Dermis blood vessel endothelial cell (primary cell): ENCODE measurements at places on chromosomes 12 and 14.
A peak's percentile ranks its signal among the peaks of the same experiment; 100 is the strongest.

DNA sequence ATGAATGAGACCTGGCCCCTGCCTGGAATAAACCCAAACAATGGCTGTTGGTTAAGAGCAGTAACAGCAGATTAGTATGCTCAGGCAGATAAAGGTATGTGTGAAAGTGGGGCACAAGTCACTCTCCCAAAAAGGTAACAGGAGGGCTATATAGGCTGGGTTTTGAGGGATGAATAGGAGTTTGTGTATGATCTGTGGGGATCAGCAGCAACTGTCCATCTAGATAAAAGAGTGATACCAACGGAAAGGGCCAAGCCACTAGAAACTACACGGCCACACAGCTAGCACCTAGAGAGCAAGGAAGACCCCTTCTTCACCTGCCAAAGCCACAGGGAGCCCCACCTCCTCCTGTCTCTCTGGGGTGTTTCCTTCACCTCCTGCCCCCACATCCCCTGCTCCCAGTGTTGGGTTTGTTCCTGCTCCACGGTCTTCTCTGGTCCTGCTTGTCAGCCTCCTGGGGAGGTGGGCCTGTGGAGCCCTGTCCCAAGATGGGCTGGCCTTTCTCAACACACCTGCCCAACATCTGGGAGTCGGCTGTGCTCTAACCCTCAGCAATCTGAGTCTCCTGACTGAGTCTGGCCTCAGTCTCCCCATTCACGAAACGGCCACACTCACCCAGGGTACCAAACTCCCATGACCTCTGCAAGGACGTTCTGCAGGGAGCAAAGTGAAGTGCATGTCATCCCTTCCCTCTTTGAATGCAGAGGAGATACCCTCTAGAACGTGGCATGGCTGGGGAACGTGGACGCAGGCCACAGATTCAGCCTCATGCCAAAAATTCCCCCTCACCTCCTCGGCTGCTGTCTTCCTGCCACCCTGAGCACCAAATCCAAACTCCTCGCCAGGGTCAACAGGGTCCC lies 108.2 kb downstream of the NCOR2 start:
- no peak for DNase-seq

DNA sequence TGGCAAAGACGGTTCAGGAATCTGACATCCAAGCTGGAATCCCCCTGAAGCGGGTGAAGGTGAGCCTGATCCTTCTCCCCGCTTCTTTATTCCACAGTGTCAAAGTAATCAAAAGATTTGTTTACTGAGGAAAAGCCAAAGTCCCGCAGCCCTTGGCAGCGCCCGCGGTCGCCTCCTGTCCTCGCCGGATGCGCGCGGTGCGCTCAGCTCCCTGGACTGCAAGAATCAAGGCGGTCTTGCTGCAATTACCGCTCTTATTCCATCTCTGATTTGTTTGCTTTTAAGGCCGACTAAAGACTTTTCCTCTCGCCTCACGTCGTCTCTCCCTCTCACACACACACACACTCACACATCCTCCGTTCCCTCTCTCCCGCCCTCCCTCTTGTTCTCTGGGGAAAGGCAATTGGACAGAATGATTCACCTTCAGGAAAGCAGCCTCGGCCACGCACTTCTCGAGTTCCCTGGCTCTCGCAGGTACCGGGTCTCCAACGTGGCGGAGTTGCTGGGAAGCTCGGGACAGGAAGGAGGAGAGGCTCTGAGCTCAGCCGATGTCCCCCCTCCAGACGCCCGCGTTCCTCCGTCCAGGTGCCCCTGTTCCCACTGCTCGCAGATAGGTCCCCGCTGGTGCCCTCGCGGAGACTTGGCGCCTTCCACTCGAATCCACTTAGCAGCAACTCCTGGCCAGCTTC lies 68.6 kb upstream of the USP15 start:
- DNase-seq, result peak; percentile 36

- peak; percentile 10 for DNase-seq
Measured at GRCh38 chr12:3753544-3754284, 805 bp upstream of the CRACR2A start.

DNA sequence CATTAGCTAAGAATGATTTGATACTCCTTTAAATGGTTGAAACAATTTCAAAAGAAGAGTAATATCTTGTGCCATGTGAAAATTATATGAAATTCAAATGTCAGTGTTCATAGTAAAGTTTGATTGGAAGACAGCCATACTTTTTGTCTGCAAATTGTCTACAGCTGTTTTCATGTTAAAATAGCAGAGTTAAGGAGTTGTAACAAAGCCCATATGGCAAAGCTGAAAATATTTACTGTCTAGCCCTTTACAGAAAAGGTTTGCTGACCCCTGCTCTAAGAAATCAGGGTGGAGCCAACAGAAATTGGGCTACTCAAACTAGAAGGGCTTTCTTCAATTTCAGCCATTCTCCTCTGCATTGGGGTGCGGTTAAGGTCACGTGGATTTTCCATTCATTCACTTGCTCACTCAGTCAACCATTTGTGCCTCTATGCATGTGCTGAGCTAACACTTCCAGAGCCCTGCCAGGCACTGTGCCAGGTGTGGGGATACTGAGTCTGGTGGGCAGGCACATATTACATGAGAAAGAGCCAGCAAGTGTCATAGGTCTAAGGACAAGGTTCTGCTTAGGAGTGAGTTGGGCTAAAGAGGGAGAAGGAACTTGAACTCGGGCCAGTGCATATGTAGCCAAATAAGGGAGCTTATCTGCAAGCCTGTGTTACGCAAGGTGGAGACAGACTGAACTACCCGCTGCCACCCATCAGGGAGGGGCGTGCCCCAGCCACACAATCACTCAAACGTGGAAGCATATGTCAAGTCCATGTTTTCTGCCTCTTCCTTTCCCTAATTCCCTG lies 139.8 kb upstream of the NOS1 start:
- no peak for DNase-seq

- no peak for DNase-seq
Measured at GRCh38 chr12:98533723-98534251, 18.4 kb downstream of the TMPO start.

DNA sequence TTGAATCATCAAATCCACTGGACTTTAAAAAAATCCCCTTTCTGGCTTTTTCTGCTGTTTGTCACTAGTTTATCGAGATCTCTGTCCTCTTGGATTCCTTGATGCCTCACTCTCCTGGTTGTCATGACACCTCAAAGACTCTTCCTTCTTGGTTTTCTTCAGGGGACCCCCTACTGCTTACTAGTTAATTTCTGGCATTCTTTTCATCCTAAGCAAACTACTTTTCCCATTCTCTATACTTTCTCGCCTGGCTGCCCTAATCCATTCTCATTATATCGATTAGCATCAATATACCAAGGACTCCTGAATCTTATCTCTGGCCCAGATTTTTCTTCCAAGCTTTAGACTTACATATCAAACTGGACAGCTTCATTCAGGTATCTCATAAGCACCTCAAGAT lies 98.6 kb downstream of the NEDD1 start:
- no peak for DNase-seq

DNA sequence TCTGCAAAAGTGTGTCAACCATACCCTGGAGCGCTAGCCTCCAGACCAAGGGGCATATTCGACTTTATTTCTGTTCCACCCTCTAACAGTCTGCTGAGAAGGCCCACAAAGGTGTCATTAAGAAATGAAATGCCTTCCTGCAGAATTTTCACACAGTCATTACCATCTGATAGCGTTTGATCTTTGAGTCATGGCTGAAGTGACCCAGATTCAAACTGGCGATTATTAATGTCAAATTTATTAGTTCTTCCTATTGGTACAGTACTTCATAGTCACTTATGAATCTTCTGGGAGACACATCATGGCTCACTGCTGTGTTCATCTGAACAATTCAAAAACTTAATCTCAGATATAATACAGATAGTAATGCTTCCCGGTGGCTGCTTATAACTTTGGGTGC lies 13.2 kb downstream of the PRICKLE1 start:
- no peak for DNase-seq

DNA sequence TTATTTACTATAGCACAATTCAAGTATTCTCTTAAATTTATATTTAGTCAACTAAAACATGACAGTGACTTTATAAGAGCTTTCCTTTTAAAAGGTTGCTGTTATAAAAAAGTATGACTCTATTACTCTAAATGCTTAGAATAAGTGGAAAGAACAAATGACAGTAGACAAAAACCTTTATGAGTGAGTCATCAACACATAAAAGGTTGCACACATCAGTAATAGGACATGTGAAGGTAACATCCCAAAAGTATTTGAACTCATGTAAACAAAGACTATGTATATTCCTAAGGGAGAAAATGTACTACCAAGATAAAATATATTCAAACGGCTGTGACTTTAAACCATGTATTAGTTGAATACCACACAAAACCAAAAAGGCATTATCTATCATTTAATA lies 98.8 kb downstream of the PAWR start:
- DNase-seq, result no peak

GRCh38 chr14:32256576-32256975 lies 53.5 kb upstream of the RNU6-8 start:
- no peak for DNase-seq

DNA sequence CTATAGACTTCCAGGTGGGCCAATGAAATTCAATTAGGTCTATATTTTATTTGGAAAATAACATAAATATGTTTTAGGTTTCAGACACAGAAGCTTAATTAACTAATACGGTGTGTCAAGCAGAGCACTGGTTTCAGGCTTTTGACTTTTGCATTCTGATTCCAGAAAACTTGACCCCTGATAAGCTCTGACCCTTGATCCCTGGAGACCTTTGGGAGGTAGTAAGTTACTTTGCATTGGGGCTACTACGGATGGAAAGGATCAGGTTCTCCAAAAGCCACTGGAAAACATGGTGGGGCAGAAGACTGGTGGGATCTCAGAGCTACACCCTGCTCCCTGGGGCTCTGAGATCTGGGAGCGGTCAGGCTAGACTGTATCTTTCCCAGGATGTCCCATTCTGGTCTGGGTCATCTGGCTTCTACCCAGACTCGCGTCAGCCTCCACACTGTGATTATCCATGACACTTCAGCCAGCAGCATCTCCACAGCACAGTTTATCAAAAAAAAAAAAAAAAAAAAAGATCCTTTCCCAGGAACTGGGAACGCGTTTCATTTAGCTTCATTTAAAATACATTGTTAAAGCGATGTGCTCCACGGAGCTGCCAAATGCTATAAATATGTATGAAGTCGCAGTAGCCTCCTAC lies 17.8 kb upstream of the EMP1 start:
- no peak for DNase-seq

GRCh38 chr12:104385510-104385909 lies 71.2 kb upstream of the CHST11 start:
- DNase-seq, result no peak

- DNase-seq, result no peak
Measured at GRCh38 chr14:95575840-95576473, 41.1 kb downstream of the GLRX5 start.

- no peak for DNase-seq
Measured at GRCh38 chr12:71397433-71397954, 42.1 kb upstream of the LGR5 start.

- DNase-seq, result no peak
Measured at GRCh38 chr12:94170690-94171594, 22.6 kb downstream of the PLXNC1 start.

- DNase-seq, result no peak
Measured at GRCh38 chr12:52630599-52631200, 12.3 kb upstream of the KRT73 start.

DNA sequence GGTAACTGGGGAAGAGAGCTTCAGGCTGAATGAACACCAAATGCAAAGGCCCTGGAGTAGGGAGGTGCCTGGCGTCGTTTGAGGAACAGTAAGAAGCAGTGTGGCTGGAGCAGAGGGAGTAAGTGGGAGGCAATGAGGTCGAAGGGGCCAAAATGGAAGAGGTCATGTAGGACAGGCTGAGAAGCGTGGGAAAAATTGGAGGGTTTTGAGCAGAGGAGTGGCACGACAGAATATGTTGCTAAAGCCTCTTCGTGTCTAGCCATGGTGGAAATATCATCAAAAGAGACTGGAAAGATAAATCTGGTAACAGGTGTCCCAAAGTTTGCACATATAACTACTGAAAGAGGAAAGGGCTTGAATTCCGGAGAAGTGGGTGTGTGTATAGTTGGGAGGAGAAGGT lies 1.9 kb downstream of the TRIM9 start:
- no peak for DNase-seq

GRCh38 chr12:90921536-90921935 lies 33.4 kb downstream of the CCER1 start:
- DNase-seq, result no peak

- DNase-seq, result peak; percentile 54
Measured at GRCh38 chr12:51388069-51388799, 3.0 kb downstream of the GALNT6 start.

GRCh38 chr14:100644784-100645183 lies 57.6 kb upstream of the BEGAIN start:
- no peak for DNase-seq
